T follicular helper cell (primary cell): ENCODE measurements at places on chromosomes 12 and 14.

GRCh38 chr12:19127270-19127669 lies 2.3 kb upstream of the PLEKHA5 start:
- DNase-seq = no peak

DNA sequence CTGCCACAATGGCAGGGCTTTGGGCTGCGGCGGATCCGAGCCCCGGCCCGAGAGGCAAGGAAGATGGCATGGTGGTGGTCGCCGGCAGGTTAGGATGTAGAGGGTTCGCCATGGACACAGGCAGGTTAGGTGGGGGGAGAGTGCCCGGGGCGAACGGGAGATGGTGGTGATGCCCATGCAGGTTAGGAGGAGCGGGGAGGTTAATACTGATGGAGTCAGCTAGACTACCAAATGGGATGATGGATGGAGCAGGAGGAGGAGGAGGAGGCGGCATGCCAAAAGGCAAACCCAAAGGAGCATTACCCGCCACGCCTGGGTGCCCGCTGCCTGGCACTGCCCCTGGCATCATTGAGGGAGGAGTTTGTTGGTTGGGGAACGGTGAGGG lies 6.2 kb downstream of the MYL6 start:
- no peak for DNase-seq

- DNase-seq = no peak
These were observed 484.1 kb downstream of the GLT1D1 start for GRCh38 chr12:129337413-129337812.

GRCh38 chr12:114263056-114263805 lies 142.7 kb downstream of the TBX5 start:
- no peak for DNase-seq

DNA sequence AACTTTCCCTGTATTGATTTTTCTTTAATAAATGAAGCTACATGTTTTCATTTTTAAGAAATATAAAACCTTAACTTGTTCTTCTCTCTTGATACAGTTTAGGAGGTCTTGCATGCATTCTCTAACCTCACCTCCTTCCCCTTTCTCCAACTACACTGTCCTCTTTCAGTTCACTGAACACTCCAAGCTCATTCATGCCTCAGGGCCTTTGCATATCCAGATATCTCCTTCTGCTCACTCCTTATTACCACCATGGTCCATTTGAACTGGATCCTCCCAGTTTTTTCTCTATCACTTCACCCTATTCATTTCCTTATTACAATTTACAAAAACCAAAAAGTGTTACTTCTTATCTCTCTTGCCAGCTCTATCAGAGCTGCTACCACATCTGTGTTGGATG lies 242.9 kb upstream of the PLEKHG7 start:
- DNase-seq = no peak

DNA sequence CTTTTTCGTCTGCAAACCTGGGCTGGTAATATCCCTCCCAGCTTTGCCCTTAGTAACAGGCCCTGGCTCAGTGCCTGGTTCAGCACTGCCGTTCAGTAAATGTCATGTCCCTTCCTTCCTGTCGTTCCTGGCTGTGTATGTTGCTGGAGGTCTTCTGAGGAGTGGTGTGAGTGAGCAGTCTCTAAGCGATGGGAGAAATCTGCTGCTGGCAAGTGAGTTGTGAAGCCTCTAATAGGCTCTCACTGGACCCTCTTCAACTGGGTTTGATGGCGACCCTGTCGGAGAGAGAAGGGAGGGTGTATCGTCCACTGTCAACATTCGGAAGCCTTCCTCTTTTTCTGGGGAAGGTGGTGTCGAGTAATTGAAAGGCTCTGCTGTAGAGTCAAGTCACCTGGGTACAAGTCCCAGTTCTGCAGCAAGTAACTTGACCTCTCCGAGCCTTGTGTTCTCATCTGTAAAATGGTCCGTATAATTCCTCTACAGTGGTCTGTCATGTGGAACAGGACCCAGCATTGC lies 62.8 kb downstream of the HRK start:
- DNase-seq = no peak
